ENCODE measurements at places on chromosomes 13 and 19. TPM values are rescaled to one million over a fixed set of nuclear protein-coding genes. Genes with fewer than 3 reads are reported as not detected.
A peak's percentile ranks its signal among the peaks of the same experiment; 100 is the strongest.

GRCh38 chr19:53787266-53787665 is 36.8 kb downstream of the NLRP12 start:
- no peak for DNase-seq

Gene FFAR3
- 0.31 TPM for polyA plus RNA-seq

Gene USF2
- 187 TPM for polyA plus RNA-seq

DNA sequence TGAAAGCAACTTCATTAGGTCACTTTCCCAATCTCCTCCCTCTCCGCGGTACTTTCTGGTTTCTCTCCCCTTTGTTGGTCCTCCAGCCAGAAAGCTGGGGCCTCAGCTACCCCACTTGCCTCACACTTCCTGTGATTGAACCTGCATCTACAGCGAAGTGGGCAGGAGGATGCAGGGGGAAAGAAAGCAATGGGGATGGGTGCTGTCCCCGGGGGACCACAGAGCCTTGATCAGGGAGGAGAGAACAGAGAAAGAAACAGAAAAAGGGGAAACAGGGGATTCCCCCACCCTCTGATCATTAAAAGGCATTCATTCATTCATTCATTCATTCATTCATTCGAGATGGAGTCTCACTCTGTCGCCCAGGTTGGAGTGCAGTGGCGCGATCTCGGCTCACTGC is 74.2 kb downstream of the TRPM4 start:
- DNase-seq: no peak

GRCh38 chr13:27549406-27549981 is 70.8 kb downstream of the LNX2 start:
- DNase-seq: no peak

DNA sequence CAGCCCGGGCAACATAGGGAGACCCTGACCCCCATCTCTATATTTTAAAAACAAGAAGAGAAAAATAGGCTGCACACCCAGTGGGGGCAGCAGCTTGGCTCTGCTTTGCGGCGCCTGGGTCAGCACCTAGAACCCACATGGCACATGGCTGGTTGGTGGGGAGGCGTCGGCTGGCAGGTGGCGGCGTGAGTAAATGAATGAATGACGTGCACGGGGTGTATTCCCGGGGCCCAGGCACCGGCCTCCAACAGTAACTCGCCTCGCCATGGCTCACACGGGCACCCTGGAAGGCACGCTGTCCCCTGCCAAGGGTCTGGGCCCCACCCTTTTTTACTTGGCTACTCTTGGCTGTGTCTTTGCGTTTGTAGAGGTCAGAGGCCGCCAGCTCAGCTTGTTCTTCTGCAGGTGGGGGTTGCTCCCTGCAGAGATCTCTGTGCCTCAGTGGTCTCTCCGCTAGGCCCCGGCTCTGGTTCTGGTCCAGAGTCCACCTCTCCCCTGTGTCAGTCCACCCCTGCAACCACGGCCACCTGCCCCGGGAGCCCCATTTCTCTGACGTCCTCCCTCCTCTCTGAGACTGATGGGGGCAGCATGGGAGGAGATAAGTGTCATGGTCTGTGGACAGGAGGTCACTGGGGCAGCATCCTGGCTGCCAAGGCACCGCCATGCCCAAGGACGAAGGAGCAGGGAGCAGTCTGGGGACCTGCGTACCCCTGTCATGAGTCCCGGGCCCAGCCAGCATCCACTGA is 5.6 kb downstream of the FZR1 start:
- no peak for DNase-seq

DNA sequence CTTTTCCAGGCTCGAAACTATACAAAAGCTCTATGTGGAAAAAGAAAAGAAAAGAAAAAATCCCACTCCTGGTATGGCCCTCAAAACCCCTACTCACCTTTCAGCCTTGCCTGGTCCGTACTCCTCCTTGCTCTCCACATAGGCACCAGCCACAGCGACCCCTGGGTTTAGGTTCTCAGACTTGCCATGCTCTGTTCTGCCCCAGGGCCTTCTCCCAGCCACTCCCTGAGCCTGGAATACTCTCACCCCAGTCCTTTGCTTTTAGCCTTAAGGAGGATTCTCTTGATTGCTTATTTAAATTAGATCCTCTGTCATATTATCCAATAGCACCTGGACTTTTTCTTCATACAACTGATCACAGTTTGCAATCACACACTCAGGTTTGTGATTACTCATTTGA is 522.5 kb downstream of the DIAPH3 start:
- no peak for DNase-seq

DNA sequence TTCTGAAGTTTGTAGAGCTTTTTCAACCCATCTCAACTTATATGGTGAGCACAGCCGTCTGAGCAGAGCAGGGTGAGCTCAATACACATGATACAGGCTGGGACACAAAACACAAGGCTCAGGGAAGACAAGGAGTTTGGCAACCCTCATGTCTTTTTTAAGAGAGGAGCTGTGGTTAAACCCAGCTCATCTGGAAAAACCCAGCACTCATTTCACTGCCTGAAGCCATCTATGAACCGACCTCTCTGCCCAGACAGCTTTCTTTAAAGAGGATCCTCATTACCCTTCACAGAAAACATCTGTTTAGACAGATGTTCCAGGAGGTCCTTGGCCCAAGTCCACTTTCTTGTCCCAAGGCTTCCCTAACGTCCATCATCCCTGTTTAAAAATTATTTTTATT is 170.0 kb upstream of the TSHZ3 start:
- DNase-seq: no peak

Gene ACP7
- 0.13 TPM for polyA plus RNA-seq

GRCh38 chr19:47225746-47226425 is 5.1 kb downstream of the BBC3 start:
- DNase-seq: peak; percentile 88

- no peak for DNase-seq
Observed at GRCh38 chr19:29217616-29218015, 4.7 kb upstream of the UQCRFS1 start.

DNA sequence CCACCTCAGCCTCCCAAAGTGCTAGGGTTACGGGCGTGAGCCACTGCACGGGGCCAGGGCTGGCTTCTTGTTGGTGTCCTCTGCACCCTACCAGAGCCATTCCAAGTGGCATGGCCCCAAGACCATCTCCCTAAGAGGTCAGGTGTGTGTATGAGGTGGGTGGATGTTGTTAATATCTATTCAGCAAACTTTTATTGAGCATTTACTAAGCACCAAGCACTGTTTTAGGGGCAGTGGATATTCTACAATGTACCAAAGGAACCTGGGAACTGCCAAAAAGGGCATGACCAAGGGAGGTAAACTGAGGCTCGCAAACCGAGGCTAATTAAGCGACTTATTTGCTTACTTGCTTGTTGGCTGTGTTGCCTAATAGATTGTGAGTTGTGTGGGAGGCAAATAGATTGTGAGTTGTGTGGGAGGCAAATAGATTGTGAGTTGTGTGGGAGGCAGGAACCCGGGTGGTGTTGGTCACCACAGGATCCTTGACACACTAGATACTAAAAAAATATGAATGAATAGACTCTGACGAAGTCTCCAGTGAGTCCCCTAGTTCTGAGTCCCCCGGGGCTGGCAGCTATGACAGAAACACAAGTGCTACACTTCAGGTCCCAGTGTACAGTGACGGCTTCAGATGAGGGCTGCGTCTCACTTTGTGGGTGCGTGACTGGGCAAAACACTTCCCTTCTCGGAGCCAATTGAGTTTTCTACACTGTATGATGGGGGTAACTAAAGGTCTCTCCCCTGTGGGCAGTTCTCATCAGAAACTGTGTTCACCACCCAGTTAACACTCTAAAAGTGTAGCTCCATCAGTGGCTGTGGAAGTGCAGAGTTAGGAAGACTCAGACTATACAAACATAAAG is 5.0 kb upstream of the BICRA start:
- DNase-seq: no peak

- no peak for DNase-seq
Observed at GRCh38 chr19:2524840-2525723, 49.2 kb downstream of the GADD45B start.

Gene COG3
- 37.6 TPM for polyA plus RNA-seq

GRCh38 chr13:40254394-40254793 is 412.0 kb downstream of the FOXO1 start:
- no peak for DNase-seq

Gene C2CD4C
- polyA plus RNA-seq: 0.44 TPM

Gene GPR12
- not detected for polyA plus RNA-seq

GRCh38 chr19:46394402-46394797 is 19.0 kb downstream of the CCDC8 start:
- peak; percentile 9 for DNase-seq

Gene PTPRH
- polyA plus RNA-seq: 0.32 TPM

Gene PDE4C
- polyA plus RNA-seq: 1.9 TPM

GRCh38 chr19:41462497-41462896 is 19.5 kb downstream of the ERICH4 start:
- no peak for DNase-seq

Gene UBL5
- 248 TPM for polyA plus RNA-seq

GRCh38 chr19:13872695-13873389 is 4.1 kb upstream of the NANOS3 start:
- DNase-seq: no peak

DNA sequence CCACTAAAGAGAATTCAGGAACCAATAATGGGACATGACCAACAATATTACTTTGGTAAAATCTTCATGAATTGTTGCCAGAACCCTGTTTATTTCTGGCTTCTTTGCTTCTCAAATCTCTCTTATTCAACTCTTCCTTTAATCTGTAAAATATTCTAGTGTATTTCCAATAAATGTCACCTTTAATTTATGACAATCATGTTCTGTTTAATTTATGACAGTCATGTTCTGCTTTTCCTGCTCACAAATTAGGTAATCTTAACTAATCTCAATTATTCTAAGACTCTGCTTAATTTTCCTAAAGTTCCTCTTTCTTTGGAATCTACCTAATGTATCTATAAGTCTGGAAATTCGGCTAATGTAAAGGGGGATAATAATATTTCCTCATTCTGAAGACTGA is 847.6 kb upstream of the KLHL1 start:
- no peak for DNase-seq

Gene SMIM17
- polyA plus RNA-seq: 3.8 TPM

Gene CLC
- 1.3 TPM for polyA plus RNA-seq

DNA sequence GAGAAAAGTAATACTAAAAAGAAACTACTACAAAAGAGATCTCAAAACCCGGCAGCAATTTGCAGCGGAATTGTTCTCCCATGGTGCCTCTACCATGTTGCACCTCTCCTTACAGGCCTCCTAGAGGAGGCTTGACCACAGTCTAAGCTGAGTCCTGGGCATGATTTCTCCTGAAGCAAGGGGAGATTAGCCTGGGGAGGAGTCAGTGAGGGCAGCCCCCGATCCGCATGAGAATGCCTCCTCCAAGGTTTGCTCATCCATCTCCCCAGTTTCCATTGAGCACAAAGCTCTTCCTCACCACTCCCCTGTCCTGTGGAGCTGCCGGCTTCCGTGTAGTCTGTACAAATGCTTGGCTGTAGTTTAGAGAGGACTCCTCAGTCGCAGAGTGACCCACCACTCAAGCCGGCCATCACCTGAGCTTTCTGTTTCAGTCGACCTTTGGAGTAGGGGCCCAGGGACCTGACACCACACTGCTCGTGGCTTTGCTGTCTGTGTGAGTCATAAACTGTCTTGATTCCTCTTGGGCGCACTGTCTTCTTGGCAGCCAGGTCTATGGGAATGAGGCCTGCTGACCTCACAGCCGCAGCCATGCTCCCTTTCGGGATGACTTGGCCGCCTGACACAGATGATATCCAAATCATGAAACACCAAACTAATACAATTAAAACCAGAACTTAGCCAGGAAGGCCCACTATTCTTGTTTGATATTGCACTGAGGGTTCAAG is 72.3 kb downstream of the C1QTNF9 start:
- no peak for DNase-seq

Gene RGS9BP
- polyA plus RNA-seq: not detected

Gene COX6B1
- polyA plus RNA-seq: 261 TPM

Gene WDR88
- polyA plus RNA-seq: 1.9 TPM
